ENCODE measurements at places on chromosomes 6 and 20.

GRCh38 chr6:14804785-14805210 is 441.1 kb upstream of the JARID2 start:
- no peak for DNase-seq

GRCh38 chr20:62254021-62254724 is 15.9 kb downstream of the OSBPL2 start:
- DNase-seq = no peak

DNA sequence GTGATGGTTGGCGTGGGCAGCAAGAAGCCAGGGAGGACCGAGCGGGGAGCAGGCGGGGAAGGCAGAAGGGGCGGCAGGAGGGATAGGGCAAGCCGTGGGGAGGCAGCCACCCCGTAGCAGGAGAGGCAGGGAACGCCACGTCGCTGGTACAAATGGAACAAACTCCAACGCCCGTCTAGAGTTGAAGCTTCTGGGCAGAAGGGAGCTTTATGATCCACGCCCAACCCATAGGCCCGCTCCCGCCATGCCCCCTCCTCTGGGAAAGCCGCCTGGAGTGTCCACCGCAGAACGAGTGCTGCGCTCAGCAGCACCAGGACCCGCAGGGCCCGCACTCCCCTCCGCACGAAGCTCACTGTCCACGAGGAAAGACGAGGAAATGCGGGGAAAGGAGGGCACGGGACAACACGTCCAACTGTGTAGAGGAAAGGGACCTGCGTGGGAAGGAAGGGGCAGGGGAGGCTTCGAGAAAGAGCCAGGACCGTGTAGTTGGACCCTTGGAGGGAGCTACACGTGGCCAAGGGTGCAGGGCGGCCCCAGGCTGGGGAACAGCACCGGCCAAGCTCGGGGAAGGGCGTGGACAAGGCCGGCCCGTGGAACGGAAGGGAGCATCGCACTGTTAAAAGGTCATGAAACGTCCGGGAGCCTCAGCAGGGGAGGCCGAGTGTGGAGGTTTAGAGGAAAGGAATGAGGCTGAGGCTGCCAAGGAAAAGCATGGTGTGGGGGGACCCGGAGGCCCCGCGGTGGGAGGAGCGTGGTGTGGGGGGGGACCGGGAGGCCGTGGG is 204.0 kb downstream of the DLL1 start:
- DNase-seq = no peak

DNA sequence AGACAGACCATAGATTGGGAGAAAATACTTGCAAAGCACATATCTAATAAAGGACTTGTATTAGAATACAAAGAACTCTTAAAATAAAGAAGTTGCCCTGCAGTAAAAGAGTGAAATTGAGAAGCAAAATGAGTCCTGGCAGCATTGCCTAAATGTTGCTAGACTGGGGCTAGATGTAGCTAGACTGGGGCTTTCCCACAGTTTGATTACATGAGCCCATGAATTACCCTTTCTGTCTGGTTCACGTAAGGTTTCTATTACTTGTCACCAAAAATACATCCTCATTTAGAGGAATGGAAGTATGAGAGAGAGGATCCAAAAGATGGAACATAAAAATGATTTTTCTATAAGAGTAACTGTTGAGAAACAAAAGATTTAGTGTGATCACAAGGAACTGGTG is 57.6 kb upstream of the CCDC28A start:
- DNase-seq = no peak

DNA sequence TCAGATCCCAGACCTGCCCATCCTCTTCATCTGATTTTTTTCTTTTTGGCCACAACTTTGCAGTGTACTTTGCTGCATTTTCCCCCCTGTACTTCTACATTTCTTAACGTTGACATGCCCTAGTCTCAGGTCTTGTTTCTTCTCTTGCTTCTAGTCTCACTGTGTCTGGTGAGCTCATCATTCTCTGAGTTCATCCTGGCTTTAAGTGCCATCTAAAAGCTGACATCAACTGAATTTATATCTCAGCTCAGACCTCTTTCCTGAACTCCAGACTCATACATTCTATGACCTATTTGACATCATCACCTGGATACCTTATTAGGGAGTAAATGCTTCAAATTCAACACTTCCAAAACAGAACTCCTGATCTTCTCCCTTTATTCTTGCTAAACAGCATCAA is 48.9 kb downstream of the TINAG start:
- DNase-seq = no peak

DNA sequence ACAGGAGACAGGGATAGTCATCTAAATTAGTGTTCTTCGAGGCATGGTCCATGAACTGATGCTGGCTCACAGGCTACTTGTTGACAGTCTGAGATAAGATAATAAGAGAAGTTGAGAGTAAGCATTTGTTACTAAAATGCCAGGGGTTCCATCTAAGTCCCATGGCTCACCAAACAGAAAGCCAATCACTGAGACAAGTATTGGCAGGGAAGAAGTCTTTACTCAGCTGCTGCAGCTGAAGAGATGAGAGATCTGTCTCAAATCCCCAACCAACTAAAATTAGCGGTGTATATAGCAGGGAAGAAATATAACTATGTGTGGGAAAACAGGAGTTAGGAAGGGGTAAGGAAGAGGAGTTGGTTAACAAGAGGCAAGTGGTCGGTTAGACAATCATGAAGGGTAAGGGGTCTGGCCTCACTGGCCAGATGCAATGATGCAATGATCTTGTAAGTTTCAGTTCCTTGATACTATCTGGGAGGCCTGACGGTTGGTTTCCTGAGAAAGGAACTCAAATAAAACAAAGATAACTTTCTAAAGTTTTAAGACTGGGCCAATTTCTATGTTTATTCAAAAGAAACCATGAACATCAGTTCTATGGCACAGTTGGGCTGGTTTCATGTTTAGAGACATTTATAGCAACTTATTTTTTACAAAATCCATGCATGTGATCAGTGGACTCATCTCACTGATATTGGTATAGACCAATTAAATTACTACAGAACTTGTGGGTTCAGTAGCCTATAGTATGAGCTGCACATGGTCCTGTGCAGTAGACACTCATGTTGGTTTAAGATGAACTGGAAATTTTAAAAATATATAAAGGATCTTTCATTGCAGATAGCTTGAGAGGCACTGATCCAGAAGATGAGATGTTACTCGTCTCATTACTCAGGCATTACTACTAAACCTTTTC is 9.9 kb upstream of the HEBP2 start:
- DNase-seq = no peak

GRCh38 chr6:156777577-156778453 is 637 bp downstream of the ARID1B start:
- no peak for DNase-seq

GRCh38 chr20:54088430-54088829 is 18.0 kb upstream of the BCAS1 start:
- DNase-seq = no peak

- no peak for DNase-seq
These were observed 168.3 kb upstream of the ECI2 start for GRCh38 chr6:4303638-4304037.

GRCh38 chr6:95431637-95432228 is 145.6 kb upstream of the MANEA start:
- DNase-seq = no peak

DNA sequence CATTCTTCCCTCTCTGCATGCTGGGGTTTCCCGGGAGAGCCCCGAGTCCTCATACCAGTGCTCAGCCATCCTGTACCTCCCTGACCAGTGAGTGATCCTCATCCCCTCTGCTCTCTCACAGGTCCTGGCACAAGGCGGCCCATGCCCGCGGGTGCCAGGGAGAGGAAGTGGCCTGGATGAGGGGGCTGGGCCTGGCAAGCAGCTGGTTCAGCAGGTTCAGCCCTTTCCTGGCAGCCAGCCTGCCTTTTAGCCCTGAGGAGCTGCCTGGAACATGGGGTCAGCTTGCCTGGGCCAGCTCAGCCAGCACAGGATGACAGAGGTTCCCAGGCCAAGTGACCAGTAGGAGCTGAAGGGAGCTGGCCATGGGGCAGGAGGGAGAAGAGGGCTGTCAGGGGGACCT is 10.9 kb downstream of the MOCS1 start:
- no peak for DNase-seq

DNA sequence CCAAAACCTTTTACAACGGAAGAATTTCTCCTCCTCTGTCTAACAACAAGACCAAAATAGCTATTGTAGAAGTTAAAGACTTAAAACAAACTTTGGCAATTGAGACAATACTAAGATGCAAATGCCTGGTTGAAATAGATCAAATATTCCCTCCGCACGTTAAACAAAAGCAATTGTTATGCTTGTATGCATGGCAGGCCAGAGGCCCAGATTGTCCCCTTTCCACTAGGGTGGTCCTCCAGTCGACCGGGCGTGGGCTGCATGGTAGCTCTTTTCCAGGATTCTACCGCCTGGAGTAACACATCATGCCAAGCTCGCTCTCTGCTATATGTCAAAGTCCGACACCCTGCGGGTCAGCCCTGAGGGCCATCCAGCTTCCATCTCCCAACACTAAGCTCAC is 234.7 kb downstream of the RNGTT start:
- no peak for DNase-seq

Measured in NCI-H1417 treated with DMSO at 0.1 percent for 48 hours (cell line).